Stimulated activated CD4-positive, alpha-beta T cell treated with anti-CD3 and anti-CD28 coated beads, Interleukin-1b, Interleukin-23, amount 100 ng/mL, for 1 hour (primary cell): ENCODE measurements at places on chromosomes 2 and 18.

- DNase-seq, result no peak
These were observed 46.6 kb upstream of the TPO start for GRCh38 chr2:1366546-1367134.

- no peak for DNase-seq
These were observed 180.1 kb upstream of the SPOPL start for GRCh38 chr2:138321458-138321857.

GRCh38 chr18:45962461-45962860 is 4.7 kb downstream of the EPG5 start:
- DNase-seq, result peak; percentile 13

- DNase-seq, result no peak
These were observed 614.6 kb downstream of the SUCLG1 start for GRCh38 chr2:83844490-83844889.

DNA sequence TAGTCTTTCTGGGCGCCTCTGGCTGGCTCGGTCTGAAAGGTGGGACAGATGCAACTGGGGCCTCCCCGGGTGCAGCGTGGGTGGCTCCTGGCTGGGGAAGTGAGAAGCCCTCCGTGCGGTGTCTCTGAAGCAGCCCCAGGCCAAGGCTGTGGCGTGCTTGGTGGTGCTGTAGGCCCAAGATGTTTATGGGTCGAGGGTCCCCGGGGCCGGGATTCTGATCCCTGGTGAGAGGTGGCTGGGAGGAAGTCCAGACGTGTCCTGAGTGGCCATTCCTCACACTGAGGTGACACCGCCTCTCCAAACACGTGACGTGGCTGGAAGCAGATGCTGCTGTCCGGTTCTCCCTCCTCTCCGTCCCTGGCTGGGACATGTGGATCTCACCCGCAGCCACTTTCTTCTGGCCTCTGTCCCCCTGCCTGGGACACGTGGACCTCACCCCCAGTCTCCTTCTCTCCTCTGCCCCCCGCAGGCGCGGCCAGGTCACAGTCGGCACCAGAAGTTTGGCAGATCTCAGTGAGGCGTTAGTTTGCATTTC is 12.6 kb downstream of the RTP5 start:
- peak; percentile 48 for DNase-seq

DNA sequence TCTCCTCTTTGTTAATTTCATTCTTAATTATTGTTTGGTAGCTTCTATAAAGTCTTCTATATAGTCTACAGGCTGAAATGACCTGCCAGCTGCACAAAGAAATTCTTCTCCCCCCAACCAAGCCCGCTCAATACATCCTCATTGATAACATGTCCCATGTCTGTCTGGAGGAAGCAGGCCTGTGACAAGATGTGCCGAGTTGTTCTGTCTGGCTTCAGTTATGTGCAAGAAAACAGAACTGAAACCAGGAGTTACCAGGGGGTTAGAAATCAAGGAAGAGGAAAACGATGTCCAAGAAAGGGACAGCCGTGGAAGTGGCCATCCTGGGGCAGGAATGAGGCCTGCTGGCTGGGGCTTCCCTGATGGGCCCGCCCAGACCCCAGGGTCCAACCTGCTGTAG is 57.6 kb downstream of the MTCL1 start:
- DNase-seq, result no peak

GRCh38 chr18:24910221-24910620 is 441.7 kb downstream of the ZNF521 start:
- no peak for DNase-seq

DNA sequence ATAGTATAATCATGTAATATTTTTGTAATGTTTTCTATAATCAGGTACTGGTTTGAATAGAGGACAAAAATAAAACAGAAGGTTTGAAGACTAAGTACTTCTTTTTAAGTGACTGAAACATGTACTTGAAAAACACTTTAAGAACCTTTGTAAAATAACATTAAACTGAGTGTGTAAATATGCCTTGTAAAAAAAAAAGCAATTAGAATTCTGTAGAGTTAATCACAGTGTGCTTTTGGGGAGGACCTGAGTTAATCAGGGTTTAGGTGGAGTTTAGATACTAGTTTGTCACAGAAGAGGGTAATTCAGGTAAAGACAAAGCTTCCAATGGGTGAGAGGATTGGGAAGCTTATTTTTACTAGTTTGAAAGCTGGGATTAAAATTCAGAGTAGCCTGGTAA is 10.3 kb downstream of the MBD5 start:
- no peak for DNase-seq

DNA sequence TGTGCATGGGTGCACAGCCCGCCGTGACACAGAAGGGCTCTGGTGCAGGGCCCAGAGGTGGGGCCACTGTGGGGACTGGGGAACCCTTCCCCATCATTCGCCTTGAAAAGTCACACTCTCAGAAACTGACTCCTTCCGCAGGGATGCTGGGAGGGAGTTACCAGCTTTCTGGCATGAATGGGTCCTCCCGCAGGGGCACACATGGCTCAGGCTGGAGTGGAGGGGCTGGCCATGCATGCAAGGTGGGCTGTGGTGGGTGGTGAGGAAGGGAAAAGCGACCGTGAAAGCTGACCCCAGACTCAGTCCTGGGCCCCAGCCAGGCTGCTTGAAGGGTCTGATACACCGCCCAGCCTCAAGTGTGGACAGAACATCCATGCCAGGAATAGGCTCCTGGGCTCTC is 201.1 kb downstream of the TNS1 start:
- no peak for DNase-seq

DNA sequence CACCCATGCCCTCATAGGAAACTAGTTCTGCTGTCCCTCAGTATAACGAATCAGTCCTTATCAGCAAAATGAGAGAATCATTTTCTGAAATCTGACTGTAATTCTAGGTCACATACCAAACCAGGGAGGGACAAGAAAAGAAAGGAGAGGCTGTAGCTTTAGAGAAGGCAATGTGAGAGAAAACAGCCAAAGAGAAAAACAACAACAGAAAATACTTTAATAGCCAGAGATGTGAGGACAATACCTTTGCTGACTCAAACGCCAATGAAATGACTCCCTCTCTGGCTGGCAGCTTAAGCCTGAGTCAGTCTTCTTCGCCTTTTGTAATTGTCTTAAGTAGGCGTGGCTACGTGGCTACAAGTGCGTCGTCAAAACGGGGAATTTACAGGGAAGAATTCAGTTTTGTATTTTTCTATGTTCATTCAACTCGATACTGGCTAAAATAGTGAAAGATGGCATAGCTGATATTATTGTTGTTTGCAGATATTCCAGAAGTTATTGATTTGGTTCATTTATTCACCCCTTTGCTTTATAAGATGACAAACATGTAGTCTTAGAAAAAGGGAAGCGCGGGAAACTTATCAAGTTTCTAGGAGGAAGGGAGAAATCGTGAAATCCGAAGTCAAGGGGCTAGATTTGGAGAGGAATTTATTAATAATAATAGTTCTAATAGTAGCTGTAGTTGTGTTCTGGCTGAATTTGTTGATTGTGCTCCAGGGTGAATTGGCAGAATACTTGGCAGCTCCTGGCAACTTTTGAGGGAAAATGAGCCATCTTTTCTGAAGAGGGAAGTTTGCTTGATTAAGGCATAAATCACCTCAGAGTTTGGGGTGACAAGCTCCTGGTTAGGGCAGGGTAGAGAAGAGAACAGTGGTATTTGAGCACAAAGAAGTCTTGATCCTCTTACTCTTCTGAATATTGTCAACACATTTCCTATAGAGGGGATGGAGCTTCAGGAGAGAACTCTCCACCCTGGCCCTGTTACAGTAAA is at the start of gene IL1A:
TSS of gene IL1A (minus strand) at position 295 of the 991 bp plus-strand sequence. CDS start 723 bp downstream, outside the sequence.
- no peak for DNase-seq

DNA sequence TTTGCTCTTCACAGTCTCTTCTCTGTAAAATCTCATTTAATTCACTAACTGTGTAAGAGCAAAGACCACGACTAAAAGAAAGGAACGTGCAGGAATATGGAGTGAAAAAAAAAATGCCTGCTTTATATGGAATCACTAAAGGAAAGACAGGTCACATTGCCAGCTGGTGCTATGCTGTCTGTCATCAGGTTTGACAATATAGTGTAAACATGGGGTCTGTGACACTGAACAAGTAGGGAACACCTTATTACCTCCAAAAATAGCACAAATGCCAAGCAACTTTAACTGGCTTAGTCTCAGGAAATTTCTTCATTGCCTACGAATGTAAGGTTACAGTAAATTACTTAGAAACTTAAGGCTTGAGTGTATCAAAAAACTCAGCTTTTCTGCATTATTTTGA is 364.5 kb upstream of the LINC00305 start:
- DNase-seq, result no peak

DNA sequence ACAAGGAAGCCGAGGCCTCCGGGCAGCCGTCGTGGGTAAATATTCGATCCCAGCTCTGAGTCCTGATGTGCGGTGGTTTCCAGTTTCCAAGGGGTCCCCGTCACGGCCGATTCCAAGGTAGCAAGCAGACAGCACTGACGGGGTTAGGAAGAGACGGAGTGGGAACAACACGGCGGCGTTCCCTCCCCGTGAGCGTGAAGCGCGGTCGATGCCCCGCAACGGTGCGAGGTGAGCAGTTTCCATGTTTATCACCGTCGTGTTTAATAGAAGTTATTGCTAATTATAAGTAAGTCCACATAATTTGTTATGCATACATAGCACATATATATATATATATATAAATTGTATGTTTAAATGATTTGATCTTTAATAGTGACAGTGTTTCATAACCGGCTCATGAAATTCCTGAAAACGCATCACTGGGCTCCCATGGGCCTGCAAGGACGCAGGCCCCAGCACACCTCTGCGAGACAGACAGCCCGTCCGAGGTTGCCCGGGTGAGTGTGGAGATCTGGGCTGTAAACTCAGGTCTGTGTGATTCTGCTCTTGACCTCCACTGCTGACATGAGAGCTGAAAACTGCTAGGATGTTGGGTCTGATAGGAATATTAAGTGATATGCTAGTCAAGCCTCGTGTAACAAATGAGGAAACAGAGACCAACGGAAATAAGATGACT is 243.5 kb upstream of the SALL3 start:
- DNase-seq, result no peak

DNA sequence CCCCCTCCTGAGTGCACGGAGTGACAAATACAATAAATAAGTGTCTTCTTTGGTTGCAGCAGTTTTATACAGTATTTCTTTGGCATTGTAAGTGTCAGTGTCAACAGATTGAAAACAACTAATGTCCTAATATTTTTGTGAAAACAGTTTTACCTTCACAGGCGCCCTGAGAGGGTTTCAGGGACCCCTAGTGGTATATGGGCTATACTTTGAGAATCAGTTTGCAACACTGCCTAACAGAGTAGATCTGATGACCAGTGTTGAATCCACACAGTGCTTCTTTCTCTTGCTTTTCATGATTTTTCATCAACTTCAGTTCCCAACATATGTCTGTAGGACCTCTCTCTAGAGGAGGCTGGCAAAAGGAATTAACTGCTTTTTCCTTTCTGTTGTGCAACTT is 162.2 kb downstream of the PRPF40A start:
- no peak for DNase-seq

- no peak for DNase-seq
These were observed 16.4 kb downstream of the NDC80 start for GRCh38 chr18:2587788-2588187.

- DNase-seq, result no peak
These were observed 247.4 kb downstream of the FBXO15 start for GRCh38 chr18:73900106-73900835.

GRCh38 chr2:62304429-62305417 is 108.8 kb downstream of the B3GNT2 start:
- DNase-seq, result no peak

DNA sequence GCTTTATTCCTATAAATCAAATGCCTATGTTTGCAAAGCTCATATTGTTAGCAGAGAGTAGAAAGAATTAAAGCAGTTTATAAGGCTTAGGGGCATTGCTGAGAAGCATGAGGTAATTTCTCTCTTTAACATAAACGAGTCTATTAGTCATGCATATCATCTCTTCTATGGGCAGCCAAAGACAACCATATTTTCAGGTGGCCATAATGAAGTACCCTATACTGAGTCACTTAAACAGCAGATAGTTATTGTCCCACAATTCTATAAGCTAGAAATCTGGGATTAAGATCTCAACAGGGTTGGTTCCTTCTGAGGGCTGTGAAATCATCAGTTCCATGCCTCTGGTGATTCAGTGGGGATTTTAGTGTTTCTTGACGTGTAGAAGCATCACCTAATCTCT is 277.5 kb downstream of the NR4A2 start:
- DNase-seq, result no peak

DNA sequence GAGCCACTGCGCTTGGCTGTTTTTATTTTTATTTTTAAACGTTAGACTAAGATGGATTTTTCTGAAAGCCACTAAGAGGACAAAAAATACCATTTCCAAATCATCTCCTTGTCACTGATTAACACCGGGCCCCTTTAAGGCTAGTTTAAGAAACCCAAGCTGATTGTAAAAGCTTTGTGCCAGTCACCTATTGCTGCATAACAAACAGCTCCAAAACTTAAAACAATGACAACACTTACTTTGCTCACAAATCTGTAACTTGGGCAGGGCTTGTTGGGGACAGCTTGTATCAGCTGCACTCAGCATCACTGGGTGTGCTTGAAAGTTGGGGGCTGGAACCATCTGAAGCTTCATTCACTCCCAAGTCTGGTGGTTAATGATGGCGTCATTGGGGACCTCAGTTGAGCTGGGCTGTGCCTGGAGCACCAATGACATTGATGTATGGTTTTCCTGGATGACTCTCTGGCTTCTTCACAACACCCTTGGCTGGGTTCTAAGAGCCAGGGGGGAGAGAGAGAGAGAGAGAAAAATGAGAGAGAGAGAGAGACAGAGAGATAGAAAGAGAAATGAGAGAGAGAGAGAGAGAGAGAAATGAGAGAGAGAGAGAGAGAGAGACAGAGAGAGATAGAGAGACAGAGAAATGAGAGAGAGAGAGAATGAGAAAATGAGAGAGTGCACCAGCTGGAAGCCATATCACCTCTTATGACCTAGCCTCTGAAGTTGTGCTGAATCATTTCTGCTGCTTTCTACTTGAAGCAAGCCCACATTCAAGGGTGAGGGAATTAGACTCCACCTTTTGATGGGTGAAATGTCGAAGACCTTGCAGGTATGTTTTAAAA is 26.0 kb upstream of the ATG16L1 start:
- DNase-seq, result no peak

DNA sequence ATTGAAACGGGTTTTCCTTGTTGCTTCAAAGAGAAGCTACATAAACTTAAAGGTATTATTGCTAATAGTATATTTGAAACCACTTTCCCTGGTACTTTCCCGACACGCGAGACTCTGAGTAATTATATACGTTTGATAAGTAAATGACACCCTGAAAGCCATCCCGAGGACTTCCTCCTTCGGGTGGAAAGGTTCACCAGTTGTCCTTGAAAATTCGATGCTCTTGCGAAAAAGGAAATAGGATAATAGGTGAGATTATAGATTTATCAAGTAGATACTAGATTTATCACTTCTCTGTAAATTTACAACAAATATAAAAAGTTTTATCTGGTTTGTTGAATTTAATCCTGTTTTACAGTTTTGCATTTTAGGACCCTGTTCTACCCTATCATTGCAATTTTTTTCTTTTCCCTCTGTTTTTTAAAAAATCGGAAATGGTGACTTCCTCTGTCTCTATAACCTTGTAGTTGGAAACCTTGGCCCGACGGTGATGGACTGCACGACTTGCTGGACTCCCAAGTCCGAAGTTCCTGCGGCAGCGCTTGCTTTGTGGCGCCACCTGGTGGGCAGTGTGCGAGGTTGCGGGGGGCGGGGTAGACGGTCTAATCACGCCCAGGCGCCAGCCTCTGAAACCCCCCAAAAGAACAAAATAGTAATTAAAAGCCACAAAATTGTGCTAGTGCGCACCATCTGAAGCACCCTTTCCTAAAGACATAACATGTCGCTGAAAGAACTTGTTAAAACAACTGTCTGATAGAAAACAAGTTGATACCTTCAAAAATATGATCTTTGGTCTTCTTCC is 972 bp upstream of the DLX2 start:
- no peak for DNase-seq

GRCh38 chr2:9644603-9645002 is 13.8 kb upstream of the YWHAQ start:
- no peak for DNase-seq

- DNase-seq, result no peak
These were observed 144.6 kb upstream of the RMP24 start for GRCh38 chr18:35827903-35828275.
